GM12891 (cell line): ENCODE measurements at places on chromosomes 4 and X.

- no peak for DNase-seq
Observed at GRCh38 chr4:38964942-38965775, 67.0 kb downstream of the TMEM156 start.

DNA sequence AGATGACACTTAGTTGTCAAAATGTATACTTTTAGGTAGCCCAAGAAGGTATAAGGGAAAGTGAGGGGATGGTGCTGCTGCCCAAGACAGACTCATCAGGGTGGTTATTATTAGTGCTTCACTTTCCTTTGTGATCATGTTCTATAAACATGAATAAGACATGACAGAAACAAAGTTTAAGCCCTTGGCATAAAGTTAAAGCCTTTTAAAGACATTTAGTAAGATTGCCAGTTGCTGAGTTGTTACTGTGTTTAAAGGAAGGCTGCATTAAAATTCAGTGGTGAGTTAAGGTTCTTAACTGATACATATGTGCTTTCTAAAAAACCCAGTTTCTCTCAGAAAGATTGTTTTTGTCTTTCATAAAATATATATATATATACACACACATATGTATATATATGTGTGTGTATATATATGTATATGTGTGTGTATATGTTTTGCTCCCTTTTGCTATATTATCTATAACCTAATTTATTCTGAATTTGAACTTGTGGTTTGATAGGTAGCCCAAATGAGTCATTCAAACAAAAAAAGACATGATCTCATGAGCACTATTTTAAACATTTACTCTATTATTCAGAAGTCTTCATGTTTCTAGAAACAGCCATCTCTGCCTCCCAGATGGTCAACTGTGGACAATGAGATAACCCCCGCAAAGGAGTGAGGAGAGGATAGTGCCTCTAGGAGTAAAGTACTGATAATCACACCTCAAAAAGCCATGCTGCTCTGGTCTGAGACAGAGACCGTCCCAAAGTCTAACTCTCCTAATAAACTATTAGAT lies 98.1 kb upstream of the OTUD4 start:
- no peak for DNase-seq

- no peak for DNase-seq
Observed at GRCh38 chr4:78767350-78767749, 8.8 kb upstream of the BMP2K start.

DNA sequence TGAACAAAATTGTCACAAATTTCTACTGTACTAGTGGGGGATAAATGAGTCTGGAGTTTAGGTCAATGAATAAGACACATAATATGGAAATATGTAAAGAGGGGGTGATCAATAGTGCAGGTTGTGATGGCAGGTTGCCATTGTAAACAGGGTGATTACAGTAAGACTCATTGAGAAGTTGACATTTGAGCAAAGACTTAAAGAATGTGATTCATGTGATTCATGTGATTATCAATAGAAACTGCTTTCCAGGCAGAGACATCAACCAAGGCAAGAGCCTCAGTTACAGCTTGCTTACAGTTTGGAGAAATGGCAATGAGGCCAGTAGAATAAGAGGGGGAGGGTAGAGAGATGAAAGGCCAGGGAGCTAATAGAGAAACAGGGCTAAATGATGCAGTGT lies 45.8 kb upstream of the GIMD1 start:
- no peak for DNase-seq

DNA sequence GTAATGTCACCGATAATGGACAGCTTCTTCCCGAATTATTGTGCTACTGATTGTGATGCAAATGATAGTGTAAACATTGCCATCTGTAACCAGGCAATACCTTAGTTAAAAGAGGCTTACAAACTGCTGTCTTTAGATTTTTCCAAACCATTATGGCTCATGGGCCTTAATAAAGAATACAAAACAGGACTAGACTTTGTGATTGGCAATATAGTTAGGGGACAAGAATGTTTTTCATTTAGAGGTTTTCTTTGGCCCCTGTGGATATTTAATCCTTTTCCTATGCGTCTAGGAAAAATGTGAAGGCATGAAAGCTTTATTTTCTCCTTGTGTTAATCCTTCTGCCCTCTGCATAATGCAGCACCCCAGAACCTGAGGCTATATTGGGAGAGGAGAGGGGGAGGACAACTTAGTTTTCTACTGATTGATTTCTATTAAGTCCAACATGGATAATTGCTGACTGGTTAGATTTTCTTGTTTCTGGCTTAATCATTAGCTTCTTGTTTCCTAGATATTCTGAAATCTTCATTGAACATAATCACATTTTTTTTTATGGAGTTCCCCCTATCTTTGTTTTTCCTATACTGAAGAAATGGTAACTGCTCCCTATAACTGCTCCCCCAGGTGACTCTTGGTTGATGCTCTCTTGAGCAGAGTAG lies 1.9 kb downstream of the PRPS1 start:
- DNase-seq: no peak

DNA sequence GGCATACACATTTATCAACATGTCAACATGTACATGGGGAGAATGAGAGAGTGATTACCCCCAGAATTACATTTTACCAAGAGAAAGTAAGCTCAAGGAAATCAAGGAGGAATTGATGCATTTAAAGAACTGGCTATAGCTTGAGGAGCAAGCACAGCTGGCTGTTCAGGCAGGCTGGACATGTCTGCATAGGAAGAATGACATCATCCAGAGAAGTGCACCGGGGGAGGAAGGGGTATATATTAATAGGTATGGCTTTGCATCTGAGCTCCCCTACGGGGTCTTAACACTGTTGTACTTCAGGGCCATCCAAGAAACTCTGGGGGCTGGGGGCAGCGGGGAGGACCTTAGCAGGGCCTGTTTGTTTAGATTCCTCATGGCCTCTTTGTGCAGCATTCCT lies 222.4 kb upstream of the VCX start:
- no peak for DNase-seq

DNA sequence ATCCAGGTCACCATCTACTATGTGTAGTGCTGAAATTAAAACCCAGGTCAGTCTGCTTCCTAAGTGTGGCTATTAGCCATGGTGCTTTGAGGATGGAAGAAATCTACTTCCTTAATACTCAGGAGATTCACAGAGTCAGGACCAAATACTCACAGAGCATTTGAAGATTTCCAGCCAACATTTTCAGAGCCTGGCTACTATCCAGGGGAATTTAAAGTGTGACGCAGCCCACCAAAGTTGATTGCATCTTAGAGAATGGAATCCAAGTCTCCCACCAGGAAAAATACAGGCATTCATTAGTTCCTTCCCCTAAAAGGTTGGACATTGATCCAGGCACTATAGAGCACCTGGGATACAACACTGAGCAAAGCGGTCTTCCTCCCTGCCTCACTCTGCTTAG lies 83.8 kb downstream of the HS3ST1 start:
- DNase-seq: no peak

DNA sequence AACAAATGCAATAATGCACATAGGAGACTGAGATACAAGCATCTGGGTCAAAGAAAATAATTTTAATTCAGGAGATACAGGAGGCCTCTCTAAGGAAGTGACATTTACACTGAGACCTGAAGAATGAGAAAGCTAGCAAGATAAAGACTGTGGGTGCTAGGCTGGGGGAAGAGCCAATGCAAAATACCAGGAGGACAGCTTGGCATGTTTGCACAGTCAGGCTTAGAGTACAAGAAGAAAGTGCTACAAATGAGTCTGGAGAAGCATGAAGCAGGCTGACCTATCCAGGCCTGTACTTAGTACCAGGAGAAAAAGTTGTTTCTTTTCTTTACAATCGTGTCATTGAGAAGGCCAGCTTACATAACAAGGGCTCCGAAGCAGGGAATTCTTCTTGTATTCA lies 56.9 kb downstream of the GABRB1 start:
- no peak for DNase-seq

DNA sequence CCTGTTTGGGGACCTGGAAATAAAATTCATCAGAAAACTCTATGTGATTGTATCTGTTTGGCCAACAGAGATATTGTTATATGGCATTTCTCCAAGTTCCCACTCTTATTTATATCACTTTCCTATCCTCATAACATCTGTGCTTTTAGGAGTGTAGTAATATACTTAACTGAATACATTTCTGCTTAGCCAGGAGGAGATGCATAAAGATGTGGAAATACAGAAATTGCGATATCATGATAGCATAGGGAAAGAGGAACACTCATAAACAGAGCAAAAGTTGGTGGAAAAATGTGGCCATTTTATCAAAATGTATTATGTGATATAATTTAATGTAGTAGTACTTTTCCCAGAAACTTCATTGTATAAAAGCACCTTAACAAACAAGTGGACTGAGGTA lies 46.1 kb upstream of the TSPAN7 start:
- DNase-seq: no peak

DNA sequence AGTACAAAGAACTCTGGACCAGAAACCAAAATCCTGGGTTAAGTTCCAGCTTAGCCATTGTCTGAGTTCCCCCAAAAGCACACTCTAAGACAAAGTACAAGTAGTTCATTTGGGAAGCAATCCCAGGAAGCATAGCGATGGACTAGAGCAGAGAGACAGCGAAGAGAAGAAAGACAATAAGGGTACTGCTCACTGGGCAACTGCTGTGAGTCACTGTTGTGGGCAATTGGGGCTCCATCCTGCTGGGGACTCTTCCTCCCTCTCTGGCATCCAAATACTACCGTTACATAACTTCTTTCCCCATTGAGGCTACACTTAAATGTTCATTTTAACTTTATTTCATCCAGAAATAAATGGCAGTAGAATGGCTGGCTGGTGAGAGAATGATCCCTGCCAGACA lies 14.1 kb downstream of the SRPX start:
- DNase-seq: no peak
